ENCODE measurements at places on chromosomes 6 and 20. TPM values are rescaled to one million over a fixed set of nuclear protein-coding genes. Genes with fewer than 3 reads are reported as not detected.

Gene RCAN2
- 23.3 TPM for total RNA-seq

Gene TMEM74B
- total RNA-seq: 21.9 TPM

Gene WFDC5
- not detected for total RNA-seq

Gene C6orf58
- not detected for total RNA-seq

Gene NANP
- 4.0 TPM for total RNA-seq

Gene GSTA4
- total RNA-seq: 44.7 TPM

GRCh38 chr20:36307412-36308325 lies 1.5 kb downstream of the DLGAP4 start:
- no peak for DNase-seq

- DNase-seq: no peak
These were observed 21.9 kb downstream of the MYH7B start for GRCh38 chr20:34977365-34978091.

DNA sequence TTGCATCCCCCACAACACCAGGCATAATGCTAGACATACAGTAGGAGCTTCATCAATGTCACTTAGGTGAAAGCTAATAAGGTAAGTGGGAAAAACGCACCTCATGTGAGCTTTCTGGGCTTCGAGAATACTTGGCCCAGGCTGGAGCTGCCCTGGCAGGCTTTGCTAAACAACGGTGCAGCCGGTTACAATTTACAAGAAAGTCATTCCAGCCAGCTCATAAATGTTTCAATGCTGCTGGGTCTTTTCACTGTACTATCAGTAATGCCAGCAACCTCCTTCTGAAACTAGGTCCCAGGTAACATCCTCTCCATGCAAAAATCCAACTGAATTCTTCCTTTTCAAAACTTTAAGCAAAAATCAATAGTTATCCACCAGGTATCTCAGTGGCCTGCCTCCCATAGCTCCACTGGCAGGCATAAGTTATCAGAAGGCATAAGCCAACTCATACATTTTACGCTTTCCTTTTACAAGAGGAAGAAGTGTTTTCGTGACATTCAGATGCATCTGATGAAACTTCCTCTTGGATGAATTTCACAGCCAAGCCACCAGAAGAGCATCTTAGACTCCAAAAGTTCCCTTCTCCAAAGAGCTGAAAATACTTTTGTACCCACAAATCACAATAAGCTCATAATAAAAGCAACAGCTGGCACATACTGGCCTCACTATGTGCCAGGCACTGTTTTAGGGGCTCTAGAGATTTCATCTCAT lies 56.3 kb downstream of the RTN4IP1 start:
- DNase-seq: no peak

GRCh38 chr6:26105842-26106241 lies 18.6 kb downstream of the HFE start:
- no peak for DNase-seq

DNA sequence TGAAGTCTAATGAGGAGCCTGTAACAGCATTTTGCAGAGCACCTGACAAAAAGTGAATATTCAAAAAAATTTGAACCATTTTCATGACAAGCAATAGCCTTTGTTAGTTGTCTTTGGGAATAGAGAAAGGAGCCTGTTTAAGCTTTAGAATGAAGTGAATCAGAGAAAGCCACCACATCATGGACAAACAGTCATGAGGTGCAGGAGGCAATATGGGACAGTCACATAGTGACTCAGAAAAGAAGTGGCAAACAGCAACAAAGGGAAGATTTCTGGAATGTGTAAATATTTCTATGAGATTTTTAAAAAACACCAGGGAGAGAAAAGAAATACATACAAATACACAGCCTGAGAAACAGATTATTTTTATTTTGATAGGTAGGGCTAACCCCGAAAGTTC lies 6.6 kb downstream of the KLHL31 start:
- no peak for DNase-seq

GRCh38 chr6:10386220-10386619 lies 28.7 kb downstream of the TFAP2A start:
- no peak for DNase-seq

GRCh38 chr6:131161987-131162386 lies 26.7 kb downstream of the AKAP7 start:
- DNase-seq: no peak

- no peak for DNase-seq
These were observed 671 bp downstream of the CDH4 start for GRCh38 chr20:61252601-61253263.

DNA sequence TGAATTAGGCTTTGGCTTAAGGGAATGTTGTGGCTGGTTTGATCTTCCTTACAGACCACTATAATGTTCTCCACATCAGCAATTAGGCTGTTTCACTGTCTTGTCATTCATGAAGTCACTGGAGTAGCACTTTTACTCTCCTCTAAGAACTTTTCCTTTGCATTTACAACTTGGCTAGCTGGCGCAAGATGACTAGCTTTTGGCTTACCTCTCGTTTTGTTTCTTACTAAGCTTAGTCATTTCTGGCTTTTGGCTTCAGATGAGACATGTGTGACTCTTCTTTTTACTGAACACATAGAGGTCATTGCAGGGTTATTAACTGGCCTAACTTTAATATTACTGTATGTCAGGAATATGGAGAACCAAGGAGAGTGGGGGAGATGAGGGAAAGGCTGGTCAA lies 143.2 kb downstream of the PTCHD4 start:
- DNase-seq: no peak

- DNase-seq: no peak
These were observed 49.8 kb downstream of the NRN1 start for GRCh38 chr6:5956939-5957338.

DNA sequence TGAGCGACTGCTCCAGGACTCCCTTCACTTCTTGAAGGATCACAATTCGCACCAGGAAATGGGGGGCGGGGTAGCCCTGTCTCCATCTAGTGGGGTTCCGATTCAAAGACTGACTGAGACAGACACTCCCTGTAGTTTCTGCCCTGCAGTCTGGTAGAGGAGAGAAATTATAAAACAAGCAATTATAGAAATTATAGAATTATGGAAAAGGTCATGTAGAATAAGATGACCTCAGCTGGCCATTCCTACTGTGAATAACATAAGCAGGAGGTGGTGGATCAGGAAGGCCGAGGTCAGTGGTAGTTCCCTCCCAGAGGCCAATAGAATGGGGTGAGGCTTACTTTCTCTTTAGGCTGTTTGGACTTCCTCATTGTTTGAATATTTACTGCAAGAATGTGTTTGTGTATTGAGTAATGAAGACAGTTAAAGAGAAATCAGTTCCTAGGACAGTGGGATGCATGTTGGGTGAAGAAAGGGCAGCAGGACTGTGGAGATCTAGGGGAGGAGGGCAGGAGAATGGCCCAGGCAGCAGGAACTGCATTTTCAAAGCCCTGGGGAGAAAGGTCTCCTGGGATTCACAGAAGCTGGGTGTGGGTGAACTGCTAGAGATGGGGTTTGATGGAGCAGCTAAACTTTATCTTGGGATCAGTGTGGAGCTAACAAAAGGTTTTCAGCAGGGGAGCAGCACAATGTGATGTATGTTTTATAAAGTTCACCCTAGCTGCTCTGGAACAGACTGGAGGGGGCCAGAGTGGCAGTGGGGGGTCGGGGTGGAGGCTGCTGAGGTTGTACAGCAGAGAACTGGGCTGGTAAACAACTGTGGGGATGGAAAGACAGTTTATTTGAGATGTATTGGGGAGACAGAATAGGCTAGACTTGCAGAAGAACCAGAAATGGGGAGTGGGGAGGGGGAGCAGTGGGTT lies 2.1 kb downstream of the ZNF341 start:
- DNase-seq: no peak

- no peak for DNase-seq
These were observed 79.8 kb upstream of the FAM184A start for GRCh38 chr6:119158057-119158848.

Data from progenitor cell of endocrine pancreas (in vitro differentiated cells).